ENCODE measurements at places on chromosomes 3 and 15.

DNA sequence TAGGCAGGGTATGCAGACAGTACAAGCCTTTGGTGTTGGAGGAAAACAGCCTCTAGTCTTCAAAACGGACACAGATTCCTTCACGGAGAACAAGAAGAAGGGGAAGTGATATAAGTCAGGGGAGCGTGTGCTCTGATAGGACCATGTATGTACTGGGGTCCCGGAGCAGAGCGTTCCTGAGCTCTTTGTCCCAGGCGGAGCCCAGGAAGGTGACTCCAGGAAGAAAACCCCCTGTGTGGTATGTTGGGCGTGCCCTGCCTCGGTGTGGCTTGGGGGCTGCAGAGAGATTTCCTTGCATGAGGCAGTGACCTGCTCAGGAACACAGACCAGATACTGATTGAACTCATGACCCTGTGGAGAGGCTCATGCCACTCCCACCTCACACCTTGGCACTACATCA, 21.7 kb downstream of the MELTF start:
- peaks cover 21% of the 10 kb centered on the region for H3K27me3 ChIP-seq
- peaks cover 21% of the 10 kb centered on the region for H3K4me1 ChIP-seq
- H3K4me3 ChIP-seq: no peak overlapping the region
- peaks cover 11% of the 10 kb centered on the region for H3K36me3 ChIP-seq
- DNase-seq: no peak

- no peak overlapping the region for H3K27ac ChIP-seq
- no peaks in the 10 kb centered on the region for H3K36me3 ChIP-seq
- no peaks in the 10 kb centered on the region for H3K4me1 ChIP-seq
- DNase-seq: no peak
Measured at GRCh38 chr3:95311272-95311671, 1248.4 kb downstream of the NSUN3 start.

GRCh38 chr15:71957026-71957425, 146.7 kb downstream of the NR2E3 start:
- H3K4me1 ChIP-seq: no peaks in the 10 kb centered on the region
- no peak overlapping the region for H3K4me3 ChIP-seq
- DNase-seq: no peak
- no peak overlapping the region for H3K27ac ChIP-seq
- no peaks in the 10 kb centered on the region for H3K36me3 ChIP-seq

- no peaks in the 10 kb centered on the region for H3K36me3 ChIP-seq
- H3K4me1 ChIP-seq: peaks cover 48% of the 10 kb centered on the region
- no peak for DNase-seq
- peaks cover 6% of the 10 kb centered on the region for H3K27me3 ChIP-seq
- no peak overlapping the region for H3K27ac ChIP-seq
Measured at GRCh38 chr15:32705446-32705845, 12.4 kb upstream of the GREM1 start.

DNA sequence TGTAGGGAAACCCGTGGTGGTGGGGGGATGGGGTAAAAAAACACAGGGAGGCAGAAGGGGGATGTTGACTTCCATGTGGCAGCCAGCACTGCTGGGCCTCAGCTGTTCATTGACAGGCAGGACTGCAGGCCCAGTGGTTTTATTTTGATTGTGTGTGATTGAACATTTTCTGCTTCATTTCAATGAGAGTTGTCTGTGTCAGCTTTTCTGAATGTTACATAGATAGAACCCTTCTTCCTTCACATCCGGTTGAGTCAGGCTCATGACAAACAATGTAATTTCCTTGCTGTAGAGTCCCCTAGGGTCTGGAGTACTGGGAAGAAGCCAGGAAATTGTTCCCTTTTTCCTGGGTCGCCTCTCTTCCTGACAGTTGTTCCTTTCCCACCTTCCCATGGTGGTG, 8.2 kb upstream of the RPP25 start:
- H3K27ac ChIP-seq: no peak overlapping the region
- no peak overlapping the region for H3K4me3 ChIP-seq
- peaks cover 49% of the 10 kb centered on the region for H3K27me3 ChIP-seq
- no peaks in the 10 kb centered on the region for H3K36me3 ChIP-seq
- peaks cover 20% of the 10 kb centered on the region for H3K4me1 ChIP-seq
- DNase-seq: no peak

GRCh38 chr15:93331545-93332167, 242.6 kb upstream of the RGMA start:
- H3K4me3 ChIP-seq: peak overlapping the region; percentile 56
- H3K36me3 ChIP-seq: no peaks in the 10 kb centered on the region
- H3K27ac ChIP-seq: no peak overlapping the region
- DNase-seq: peak; percentile 51

GRCh38 chr15:29690765-29691475, 131.3 kb downstream of the TJP1 start:
- H3K27ac ChIP-seq: no peak overlapping the region
- no peak overlapping the region for H3K4me3 ChIP-seq
- DNase-seq: no peak
- H3K4me1 ChIP-seq: peaks cover 32% of the 10 kb centered on the region

GRCh38 chr15:80694611-80695098, 455 bp upstream of the ABHD17C start:
- no peak for DNase-seq
- H3K27me3 ChIP-seq: peaks cover 15% of the 10 kb centered on the region
- H3K4me1 ChIP-seq: peaks cover 26% of the 10 kb centered on the region

GRCh38 chr3:150577855-150578254, 25.3 kb upstream of the SELENOT start:
- no peak overlapping the region for H3K27ac ChIP-seq
- no peaks in the 10 kb centered on the region for H3K27me3 ChIP-seq
- no peak overlapping the region for H3K4me3 ChIP-seq
- DNase-seq: no peak
- no peaks in the 10 kb centered on the region for H3K4me1 ChIP-seq

DNA sequence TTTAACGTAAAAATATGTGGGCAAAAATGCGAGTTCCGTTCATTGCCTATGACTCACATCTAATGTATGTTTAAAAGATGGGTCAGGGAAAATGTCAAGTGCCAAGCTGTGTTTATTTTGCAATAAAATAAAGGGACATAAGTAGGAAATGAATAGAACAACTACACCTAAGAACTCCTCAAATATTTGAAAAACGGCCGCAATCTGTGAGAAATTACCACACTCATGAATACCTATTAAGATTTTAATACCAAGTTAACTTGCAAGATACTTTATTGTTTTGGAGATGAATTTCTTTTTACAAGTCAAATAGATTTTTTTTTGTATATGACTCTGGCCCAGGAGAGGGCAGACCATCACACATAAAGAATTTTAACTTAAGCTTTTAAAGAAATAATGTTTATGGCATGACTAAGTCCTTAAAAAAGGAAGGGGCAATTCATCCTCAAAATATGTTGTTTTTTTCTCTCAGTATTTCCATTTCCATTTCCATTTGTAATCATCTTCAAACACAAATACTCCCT, 152.7 kb downstream of the SUCNR1 start:
- H3K27ac ChIP-seq: no peak overlapping the region
- no peak for DNase-seq
- no peaks in the 10 kb centered on the region for H3K36me3 ChIP-seq
- H3K4me3 ChIP-seq: no peak overlapping the region

- peaks cover 8% of the 10 kb centered on the region for H3K27me3 ChIP-seq
- H3K27ac ChIP-seq: no peak overlapping the region
- H3K36me3 ChIP-seq: no peaks in the 10 kb centered on the region
- peaks cover 38% of the 10 kb centered on the region for H3K4me1 ChIP-seq
- DNase-seq: no peak
- no peak overlapping the region for H3K4me3 ChIP-seq
Measured at GRCh38 chr3:130779486-130779885, 32.9 kb upstream of the PIK3R4 start.

GRCh38 chr15:100332721-100333120, 9.1 kb downstream of the ADAMTS17 start:
- DNase-seq: no peak
- H3K36me3 ChIP-seq: no peaks in the 10 kb centered on the region
- H3K4me1 ChIP-seq: peaks cover 63% of the 10 kb centered on the region
- H3K4me3 ChIP-seq: no peak overlapping the region
- H3K27ac ChIP-seq: no peak overlapping the region

DNA sequence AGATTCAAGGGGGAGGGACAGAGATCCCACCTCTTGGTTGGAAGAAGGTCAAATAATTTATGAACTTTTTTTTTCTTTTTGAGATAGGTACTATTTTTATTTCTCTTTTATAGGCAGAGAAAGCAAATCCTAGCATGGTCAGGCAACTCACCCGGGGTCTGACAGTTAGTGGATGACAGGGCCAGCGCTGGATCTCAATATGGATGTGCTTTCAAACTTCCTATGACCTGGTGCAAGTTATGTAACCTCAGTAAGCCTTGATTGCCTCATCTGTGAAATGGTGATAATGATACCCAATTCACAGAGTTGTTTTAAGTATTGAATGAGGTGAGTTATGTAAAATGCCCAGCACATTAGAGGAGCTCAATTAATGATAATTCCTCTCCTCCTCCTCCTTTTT, 86.8 kb upstream of the MEF2A start:
- H3K36me3 ChIP-seq: no peaks in the 10 kb centered on the region
- no peak overlapping the region for H3K4me3 ChIP-seq
- peaks cover 6% of the 10 kb centered on the region for H3K27me3 ChIP-seq
- DNase-seq: no peak
- peaks cover 25% of the 10 kb centered on the region for H3K4me1 ChIP-seq

Measured in nephron progenitor cell (in vitro differentiated cells).